ENCODE measurements at places on chromosomes 5 and 9. TPM values are rescaled to one million over a fixed set of nuclear protein-coding genes. Genes with fewer than 3 reads are reported as not detected.

PNPLA7 gene
- total RNA-seq, result 5.7 TPM

- DNase-seq, result no peak
Measured at GRCh38 chr9:37745970-37746369, 7.6 kb upstream of the TRMT10B start.

DNA sequence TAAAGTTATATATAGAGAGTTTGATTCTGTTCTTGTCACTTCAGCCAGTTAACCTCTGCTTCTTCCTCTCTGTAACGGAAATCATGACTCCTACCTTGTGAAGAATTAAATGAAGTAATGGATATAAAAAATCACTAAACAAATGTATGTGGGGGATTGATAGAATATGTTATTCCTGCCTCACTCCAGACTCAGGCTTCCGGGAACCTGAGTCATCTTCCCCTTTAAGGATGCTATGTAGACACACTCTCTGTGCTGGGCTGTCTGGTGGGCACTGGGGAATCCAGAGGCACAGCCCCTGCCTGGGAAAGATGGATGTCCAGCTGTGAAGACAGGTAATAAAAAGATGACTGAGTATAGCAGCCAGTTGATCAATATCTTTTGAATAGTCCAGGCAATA lies 77.4 kb downstream of the ZNF618 start:
- no peak for DNase-seq

AK1 gene
- total RNA-seq, result 34.4 TPM

- DNase-seq, result no peak
Measured at GRCh38 chr9:127780126-127780885, 1.8 kb upstream of the SH2D3C start.

CDKN2A gene
- total RNA-seq, result 86.1 TPM

PCA3 gene
- not detected for total RNA-seq

LCN1 gene
- total RNA-seq, result not detected
